Fibroblast of lung (primary cell): ENCODE measurements at places on chromosomes 13 and 19. TPM values are rescaled to one million over a fixed set of nuclear protein-coding genes. Genes with fewer than 3 reads are reported as not detected.

Gene MEIOSIN
- total RNA-seq, result not detected in 2 replicates

DNA sequence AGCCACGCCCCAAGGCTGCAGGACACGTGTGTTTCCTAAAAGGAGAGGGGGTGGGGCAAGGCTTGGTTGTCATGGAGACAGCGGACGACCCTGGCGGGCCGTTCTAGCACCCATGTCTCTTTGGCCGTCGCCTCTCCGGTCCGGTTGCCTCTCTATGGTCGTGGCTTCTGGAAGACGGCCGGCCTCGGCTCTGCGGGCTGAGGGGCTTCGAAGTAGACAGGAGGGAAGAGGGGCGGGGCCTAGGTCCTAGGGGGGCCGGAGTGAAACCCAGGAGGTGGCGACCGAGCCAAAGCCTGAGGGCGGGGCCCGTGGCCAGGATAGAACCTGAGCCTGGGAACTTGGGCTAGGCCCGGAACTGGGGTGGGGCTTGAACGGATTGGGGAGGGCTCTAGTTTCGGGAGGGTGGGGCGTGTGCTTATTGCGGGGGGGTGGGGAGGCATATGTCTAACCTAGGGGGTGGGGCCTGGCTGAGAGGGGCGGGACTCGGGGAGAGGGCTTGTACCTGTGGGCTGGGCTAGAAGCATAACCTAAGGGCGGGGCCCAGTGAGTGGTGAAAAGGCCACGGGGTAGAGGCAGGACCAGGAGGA is 750 bp upstream of the SLC27A1 start:
- DNase-seq, result peak; percentile 93

DNA sequence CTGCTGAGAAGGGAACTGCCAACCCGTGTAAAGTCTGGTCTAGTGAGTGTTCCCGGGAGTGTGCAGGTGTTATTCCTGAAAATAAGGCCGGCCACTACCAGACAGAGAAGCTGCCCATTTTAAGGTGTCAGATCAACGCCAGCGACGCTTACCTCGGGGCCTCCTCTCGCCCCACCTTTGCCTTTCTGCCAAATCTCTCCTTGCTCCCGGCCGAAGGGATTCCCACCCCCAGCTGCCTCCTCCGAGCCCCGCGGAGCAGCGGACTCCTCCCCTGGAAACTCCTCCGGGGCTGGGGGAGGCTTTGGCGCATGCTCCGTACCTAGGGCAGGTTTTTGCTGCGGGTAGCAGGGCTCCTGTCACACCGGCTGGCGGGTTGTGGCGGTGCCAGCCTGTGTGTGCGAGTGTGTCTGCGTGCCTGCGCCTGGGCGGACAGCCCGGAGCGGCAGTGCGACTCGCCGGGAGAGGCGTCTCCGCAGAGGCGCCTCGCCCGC is at the start of gene HS6ST3:
HS6ST3 (plus strand) TSS at position 359 of the 491 bp plus-strand sequence.
- peak; percentile 14 for DNase-seq

DNA sequence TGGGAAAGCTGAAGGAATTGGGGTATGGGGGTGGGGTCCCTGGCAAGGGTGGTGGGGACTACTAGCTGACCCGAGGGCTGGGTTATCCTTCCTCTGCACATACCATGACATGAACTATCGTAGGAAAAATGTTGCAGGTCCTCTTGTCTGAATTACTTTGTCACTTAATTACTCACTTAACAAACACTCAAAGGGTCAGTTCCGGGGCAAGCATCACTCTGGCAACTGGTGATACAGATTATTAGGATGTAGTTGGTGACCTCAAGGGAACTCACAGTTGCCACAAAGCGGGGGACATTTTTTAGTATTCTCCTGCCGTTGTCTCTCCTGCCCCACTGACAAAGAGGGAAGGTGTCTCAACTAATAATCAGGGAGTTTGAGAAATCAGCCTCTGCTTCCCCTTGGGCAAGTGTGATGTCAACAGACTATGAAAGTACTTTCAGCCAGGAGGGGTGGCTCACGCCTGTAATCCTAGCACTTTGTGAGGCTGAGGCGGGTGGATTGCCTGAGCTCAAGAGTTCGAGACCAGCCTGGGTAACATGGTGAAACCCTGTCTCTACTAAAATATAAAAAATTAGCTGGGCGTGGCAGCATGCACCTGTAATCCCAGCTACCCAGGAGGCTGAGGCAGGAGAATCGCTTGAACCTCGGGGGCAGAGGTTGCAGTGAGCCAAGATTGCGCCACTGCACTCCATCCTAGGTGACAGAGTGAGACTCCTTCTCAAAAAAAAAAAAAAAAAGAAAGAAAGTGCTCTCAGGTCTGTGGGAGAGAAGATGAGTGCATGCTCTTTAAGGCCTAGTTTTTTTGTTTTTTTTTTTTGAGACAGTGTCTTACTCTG is 10.3 kb downstream of the DNAJB1 start:
- peak; percentile 74 for DNase-seq

- DNase-seq, result no peak
These were observed 115.9 kb downstream of the ABCC4 start for GRCh38 chr13:95185311-95185710.

DNA sequence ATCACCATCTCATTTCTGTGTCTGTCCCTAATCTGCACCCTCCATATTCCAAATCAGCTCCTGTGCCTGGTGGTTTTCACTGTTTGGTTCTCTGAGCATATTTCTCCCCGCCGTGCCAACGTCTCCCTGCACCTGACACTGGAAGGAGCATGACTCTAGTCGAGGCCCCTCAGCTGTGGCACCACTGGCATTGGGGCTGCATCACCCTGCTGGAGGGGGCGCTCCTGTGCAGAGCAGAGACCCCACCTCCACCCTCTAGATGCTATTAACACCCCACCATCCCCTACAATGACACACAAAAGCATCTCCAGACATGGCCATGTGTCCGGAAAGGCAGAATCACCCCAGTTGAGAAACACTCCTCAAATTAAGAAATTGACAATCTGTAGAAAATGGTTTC is 20.8 kb downstream of the ZSCAN5C start:
- no peak for DNase-seq
